ENCODE measurements at places on chromosomes 11 and 22.

GRCh38 chr11:2213890-2214526 lies 42.4 kb upstream of the TH start:
- no peak for DNase-seq

DNA sequence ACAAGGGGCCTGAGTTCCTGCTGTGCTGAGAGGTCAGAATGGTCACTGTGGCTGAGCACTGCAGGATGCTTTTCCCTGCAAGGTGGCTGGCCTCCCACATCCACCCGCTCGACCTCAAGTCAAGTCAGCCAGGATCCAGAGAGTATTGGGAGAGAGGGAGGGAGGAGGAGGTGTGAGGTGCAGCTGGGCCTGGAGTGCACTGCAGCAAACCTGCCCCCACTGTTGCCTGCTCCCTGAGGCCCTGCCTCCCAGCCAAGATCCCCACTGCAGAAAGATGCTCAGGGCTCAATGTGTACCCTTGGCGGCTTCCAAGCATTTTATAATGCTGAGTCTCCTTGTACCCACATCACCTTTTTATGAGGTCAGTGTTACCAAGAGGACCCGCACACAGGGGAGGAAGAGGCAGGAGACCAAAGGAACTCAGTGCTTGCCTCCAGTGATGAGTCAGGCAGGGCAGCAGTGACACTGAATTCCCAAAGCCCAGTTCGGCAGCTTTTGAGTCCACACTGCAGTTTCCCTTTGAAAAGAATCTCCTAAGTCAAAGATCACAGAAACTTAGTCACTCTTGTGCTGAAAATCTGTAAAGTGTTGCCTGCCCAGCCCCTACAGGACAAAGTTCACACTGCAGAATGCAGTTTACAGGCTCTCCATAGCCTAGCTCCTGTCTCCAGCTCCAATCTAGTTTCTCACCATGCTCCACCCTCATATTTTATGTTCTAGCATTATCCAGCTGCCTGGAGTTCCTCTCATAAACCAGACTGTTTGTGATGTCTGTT lies 3.1 kb downstream of the ENDOD1 start:
- DNase-seq: no peak

DNA sequence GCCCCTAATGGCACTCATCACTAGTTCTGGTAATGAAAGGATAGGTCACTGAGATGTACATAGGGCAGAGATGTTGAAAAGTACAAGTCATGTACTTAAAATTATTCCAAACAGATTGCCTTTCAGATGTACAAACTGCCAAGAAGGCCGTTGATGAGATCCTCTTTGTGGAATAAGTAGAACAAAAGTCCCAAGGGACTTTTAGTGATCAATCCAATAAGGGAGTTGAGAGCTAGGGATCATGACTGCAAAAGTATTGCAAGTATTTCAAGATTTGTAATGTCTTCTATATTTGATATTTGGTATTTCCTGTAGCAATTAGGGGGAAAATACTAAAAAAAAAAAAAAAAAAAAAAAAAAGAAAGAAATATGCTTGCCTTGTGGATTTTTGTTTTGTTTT lies 82.2 kb downstream of the ATG16L2 start:
- no peak for DNase-seq

GRCh38 chr11:19281555-19281954 lies 40.8 kb upstream of the E2F8 start:
- no peak for DNase-seq

DNA sequence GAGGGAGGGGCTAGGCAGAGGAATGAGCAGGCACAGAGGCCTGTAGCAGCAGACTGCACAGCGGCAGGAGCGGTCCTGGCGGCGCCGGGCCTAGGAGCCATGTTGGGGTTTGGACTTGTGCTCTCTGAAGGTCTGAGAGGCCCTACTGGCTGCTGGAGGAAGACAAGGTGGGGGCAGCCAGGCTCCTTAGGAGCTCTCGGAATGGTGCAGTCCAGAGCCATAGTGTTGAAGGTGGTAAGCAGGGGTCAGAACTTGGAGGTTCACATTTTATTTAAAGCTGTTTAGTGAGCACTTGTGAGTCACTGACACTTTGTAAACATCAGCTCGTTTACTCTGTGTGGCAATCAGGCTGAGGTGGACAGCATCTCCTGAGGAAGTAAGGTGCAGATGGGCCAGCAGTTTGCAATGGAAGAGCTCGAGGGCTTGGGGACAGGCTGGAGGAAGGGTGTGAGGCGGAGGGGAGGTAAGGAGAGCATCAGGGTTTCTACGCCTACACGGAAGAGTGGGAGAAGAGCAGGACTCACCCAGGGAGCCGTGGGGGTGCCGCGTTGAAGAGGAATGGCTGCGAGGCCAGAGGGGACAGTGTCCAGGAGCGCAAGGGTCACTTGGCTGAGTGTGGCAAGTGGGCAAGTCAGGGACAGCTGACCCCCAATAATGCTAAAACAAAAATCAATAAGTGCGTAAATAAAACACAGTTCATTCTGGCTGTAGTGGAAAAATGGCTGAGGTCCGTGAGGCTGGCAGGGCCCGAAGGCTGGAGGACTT lies 10.0 kb upstream of the TMEM191C start:
- DNase-seq: no peak

- DNase-seq: no peak
These were observed 48.8 kb downstream of the MYEOV start for GRCh38 chr11:69342588-69343330.

- no peak for DNase-seq
These were observed 86.4 kb upstream of the WNT11 start for GRCh38 chr11:76292583-76293188.

DNA sequence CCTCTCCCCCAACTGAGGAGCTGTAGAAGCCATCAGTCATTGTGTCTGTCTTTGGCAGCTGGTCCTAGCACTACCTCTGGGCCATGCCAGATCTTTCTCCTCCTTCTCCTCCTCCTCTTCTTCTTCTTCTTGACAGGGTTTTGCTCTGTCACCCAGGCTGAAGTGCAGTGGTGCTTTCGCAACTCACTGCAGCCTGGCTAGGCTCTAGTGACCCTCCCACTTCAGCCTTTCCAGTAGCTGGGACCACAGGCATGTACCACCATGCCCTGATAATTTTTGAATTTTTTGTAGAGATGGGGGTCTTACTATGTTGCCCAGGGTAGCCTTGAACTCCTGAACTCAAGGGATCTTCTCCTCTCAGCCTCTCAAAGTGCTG lies 50.1 kb upstream of the SHANK2 start:
- no peak for DNase-seq

- no peak for DNase-seq
These were observed 11.2 kb upstream of the CHST1 start for GRCh38 chr11:45676522-45677095.

GRCh38 chr11:118015385-118015841 lies 29.2 kb downstream of the IL10RA start:
- DNase-seq: no peak

DNA sequence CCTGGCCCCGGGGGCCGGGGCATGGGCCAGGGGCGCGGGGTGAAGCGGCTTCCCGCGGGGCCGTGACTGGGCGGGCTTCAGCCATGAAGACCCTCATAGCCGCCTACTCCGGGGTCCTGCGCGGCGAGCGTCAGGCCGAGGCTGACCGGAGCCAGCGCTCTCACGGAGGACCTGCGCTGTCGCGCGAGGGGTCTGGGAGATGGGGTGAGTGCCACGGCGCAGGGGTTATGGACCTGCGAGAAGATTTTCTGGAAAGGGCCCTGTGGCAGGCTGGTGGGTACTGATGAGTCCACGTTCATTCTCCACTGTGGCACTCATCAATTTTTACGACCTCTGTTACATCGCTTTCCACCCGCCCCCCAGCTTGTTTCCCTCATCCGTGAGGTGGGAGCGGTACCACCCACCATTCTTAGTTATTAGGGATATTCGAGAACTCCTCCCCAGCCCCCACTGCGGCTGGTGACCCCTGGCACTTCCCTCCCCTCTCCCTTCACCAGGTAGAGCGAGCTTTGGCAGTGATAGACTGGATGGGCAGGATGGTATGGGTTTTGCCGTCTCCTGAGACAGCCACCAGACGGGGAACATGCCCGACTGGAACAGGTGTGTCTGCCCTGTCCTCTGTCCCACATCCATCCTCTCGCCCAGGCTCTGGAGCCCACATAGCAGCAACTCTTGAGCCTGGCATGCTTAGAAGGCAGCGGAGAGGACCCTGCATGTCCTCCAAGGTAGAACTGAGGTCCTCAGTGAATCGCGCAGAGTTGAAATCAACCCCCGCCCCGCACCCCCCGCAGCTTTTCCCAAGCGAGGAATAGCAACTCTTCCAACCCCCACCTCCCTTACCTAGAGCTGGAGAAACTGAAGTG lies 562 bp downstream of the DGAT2 start:
- no peak for DNase-seq

- no peak for DNase-seq
These were observed 93.7 kb downstream of the STIM1 start for GRCh38 chr11:3949125-3949524.

GRCh38 chr11:124938206-124938765 lies 2.4 kb upstream of the HEPACAM start:
- DNase-seq: no peak

- no peak for DNase-seq
These were observed 58.7 kb upstream of the FAM181B start for GRCh38 chr11:82792319-82792718.
